ENCODE measurements at places on chromosomes 2 and 18.

DNA sequence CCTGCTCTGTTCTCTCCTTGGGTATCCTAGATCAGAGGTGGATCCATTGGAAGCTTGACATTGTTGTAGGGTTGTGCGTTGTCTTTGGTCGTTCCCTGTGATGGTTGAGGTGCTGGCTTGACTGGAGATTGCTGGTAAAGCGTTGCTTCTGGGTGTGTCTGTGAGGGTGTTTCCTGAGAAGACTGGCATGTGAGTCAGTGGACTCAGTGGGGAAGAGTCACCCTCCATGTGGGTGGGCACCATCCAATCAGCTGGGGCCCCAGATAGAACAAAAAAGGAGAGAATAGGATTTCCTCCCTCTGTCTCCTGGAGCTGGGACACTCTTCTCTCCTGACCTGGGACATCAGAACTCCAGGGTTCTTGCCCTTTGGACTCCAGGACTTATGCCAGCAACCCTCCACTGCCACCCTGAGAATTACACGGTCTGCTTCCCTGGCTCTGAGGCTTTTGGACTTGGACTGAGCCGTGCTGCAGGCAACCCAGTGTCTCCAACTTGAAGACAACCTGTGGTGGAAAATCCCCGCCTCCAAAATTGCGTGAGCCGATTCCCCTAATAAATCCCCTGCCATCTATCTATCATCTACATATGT lies 14.8 kb upstream of the REEP1 start:
- no peak for DNase-seq

DNA sequence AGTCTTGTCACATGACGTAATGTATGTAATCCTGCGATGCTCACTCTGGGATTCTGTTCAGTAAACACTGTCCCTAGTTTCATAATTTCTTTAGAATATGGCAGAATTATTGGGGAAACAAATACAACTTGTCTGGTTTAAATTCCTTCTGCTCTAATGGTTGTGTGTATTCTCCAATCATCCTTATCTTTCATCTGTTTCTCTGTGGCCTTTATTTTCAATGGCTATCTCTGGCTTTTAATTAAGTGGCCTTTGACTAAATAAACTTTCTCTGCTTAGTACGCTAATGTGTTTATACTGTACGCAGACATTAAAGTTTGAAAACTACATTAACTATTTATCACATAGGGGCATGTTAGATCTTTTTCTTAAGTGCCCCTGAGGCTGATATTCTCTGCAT lies 40.9 kb downstream of the CDH7 start:
- no peak for DNase-seq

- no peak for DNase-seq
Observed at GRCh38 chr2:235561450-235561849, 67.6 kb downstream of the AGAP1 start.

DNA sequence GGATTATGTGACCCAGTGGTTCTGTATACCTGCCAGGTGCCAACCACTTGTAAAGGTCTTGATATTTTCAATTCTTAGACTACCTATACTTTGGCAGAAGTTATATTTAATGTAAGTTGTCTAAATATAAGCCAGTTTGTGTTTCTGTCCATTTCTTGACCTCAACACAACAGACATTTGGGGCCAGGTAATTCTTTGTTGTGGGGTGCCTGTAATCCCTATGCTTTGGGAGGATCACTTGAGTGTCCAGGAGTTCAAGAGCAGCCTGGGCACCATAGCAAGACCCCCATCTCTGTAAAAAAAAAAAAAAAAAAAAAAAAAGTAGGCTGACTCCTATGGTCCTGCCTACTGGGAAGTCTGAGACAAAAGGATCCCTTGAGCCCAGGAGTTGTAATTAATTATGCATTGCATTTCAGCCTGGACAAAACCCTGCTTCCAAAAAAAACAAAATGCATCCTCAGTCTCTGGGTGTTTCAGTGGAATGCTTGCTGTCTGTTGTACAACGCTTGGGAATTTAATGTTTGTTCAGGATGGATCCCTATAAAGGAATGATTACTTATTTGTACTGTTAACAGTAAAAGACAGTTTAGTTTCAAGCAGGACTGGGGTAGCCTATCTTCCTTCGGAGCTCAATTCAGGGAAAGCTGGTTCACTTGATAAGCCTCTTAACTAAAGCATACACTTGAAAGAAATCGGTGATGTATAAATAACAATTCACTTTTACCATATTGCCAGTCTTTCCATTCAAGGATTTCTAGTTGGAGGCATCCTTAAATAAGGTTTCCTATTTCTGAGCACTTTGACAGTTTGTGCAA lies 3.4 kb downstream of the RPS27A start:
- DNase-seq = no peak

GRCh38 chr18:54822872-54823845 lies 5.1 kb upstream of the RAB27B start:
- DNase-seq = no peak

DNA sequence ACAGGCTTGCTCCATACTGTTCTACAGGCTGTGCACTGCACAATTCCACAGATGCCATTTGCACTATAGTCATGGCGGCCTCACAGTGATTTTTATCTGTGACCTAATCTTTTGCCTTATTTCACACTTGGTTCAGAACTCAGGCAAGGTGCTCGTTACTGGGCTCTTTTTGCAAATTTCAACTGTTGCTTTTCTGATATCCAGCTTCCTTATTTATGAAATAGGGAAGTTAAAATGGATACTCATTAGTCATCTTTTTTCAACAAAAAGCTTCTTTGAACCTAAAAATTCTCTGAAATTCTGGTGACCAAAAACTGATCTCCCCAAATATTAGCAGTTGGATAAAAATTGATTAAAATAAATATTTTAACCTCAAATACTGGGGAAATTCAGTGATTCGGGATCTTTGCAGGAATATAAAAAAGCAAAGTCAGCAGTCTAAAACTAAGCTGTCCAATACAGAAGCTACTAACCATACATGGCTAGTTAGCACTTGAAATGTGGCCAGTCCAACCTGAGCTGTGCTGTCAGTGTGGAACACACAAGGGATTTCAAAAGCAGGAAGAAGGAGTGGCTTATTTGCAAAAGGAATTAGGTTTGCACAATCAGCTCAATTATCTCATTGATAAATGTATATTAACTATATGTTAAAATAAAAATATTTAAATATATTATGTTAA lies 134.4 kb downstream of the COL4A4 start:
- no peak for DNase-seq

DNA sequence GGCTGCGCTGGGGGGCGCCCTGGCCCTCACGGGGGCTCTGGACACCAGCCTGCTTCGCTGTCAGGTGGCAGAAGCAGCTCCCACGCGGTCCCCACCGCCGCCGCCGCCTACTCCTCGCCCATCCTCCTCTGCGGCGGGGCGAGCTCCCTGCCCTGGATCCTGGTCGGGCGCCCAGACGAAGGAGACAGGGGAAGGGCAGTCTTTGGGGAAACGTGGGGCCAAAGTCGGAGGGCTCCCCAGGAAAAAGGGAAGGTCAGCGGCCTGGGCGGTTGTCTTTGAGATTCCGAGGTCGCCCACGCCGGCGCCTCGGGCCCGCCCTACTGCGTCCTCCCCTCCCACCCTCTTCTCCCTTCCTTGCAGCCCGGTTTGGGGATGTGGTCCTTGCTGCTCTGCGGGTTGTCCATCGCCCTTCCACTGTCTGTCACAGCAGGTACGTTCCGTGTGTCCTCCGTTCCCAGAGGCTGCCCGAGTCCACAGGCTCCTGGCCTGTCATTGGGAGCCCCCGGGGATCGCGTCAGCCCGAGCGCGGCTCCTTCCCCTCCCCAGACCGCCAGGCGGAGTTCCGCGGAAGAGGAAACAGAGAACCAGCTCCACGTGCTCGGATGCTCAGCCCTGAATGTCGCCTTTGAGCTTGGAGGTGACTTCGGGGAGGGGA lies 800 bp downstream of the IL1RL2 start:
- DNase-seq = no peak

DNA sequence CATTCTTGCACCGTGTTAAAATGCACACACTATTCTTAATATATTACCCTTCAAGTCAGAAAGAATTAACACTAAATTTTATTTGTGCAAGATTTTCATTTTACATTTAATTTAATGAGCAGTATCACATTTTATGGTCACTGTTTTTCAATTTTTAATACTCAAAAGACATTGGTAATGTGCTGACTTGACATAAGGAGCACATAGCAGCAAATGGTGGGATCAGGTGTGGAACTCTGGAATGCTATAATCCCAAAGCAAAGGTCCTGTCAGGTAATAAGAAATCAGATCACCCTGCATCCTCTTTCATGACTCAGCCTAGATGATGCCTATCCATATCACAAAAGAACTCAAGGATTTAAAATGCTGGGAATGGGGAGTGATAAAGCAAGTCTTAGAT lies 55.6 kb upstream of the SPAG16 start:
- DNase-seq = no peak

DNA sequence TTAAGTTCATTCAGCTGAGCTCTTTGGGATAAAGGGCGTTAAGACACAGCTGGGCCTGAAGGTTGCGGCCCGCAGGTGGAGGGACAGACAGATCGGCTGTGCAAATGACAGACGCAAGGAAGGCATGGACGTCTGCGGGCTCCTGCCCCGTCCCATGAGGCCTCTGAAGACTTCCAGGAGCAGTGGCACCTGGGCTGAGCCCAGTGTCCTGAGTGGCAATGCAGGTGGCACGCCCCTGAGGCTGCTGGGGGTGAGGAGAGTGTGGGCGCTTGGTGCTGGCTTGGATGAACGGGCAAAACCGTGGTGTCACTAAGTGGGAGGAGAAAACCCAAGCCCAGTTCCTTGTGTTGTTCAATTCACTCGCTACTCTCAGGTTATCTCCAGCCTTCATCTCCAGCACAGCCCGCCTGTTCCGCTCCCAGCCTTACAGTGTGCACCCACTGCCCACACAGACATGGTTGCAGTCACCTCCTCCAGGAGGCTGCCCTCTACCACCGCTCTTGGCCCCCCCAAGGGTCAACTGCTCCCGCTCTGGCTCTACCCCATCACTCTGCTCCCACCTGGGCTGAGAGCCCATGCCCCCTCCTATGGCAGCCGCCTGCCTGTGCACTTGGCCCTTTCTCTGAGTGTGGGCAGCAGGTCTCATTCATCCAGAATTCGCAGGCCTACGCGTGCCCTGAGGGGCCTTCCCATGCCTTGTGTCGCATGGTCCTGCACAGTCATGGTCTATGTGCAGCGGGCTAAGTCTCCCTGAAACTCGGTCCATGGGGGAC lies 50.3 kb downstream of the PTGR3 start:
- no peak for DNase-seq

DNA sequence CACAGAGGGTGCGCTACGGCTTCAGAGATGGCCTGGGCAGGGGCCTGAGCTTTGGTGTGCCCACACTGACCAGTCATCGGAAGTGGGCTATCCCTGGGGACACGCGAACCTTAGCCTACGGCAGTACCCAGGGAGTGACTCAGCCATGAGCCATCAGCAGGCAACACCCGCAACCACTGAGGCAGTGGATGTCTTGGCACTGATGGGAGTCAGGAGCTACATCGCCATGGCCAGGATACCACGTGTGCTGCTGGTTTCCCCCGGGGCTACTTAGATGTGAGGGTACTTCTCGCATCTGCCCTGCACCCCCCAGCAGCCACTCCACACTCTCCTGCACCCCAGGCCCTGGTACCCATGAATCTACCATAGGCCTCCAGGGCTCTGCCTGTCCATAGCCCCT lies 12.8 kb upstream of the HPCAL1 start:
- DNase-seq = no peak

- no peak for DNase-seq
Observed at GRCh38 chr2:26327291-26328272, 18.4 kb upstream of the SELENOI start.
